ENCODE measurements at places on chromosomes 11 and 22.
A peak's percentile ranks its signal among the peaks of the same experiment; 100 is the strongest.

GRCh38 chr22:30074994-30075393 lies 5.3 kb upstream of the HORMAD2 start:
- no peak for DNase-seq

DNA sequence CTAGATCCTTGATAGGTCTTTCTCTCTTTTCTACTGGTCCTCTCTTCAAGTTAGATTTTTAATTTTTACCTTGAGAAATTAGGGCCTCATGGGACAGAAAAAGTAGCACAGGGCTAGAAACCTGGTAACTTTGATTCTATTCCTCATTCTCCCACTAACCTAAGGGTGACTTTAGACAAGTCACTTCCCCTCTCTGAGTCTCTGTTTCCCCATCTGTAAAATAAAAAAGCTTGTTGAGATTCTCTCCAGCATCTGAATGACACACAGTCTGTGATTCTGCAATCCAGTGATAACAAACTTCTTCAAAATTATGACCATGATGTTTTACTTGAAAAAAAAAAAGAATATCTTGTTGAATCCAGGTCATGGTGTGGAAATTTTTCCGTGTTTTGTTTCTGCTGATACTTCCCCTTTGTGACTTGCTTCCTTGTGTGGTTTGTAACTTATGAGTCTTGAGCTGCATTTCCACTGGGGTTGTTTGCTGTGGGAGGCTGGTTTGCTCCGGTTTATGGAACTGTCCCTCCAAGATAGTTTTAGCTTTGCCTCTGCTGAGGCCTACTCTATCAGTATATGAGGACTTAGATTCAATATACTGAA lies 9.8 kb upstream of the MPEG1 start:
- DNase-seq: no peak

DNA sequence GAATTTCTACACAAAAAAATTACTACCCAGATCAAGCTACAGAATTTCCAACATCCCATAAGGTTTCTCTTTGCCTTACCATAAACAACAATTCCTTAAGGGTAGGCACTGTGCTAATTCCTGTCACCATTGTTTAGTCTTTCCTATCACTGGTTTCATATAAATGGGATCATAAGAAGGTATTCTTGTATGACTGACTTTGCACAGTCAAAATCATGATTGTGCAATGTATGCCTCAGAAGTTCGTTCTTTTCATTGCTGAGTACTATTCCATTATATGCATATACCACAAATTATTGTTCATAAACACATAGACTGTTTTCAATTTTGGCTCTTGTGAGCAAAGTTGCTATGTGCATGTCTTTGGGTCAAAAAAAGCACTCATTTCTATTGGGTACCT lies 611.6 kb upstream of the CADM1 start:
- DNase-seq: no peak

GRCh38 chr22:45499746-45500145 lies 2.9 kb upstream of the FBLN1 start:
- no peak for DNase-seq

DNA sequence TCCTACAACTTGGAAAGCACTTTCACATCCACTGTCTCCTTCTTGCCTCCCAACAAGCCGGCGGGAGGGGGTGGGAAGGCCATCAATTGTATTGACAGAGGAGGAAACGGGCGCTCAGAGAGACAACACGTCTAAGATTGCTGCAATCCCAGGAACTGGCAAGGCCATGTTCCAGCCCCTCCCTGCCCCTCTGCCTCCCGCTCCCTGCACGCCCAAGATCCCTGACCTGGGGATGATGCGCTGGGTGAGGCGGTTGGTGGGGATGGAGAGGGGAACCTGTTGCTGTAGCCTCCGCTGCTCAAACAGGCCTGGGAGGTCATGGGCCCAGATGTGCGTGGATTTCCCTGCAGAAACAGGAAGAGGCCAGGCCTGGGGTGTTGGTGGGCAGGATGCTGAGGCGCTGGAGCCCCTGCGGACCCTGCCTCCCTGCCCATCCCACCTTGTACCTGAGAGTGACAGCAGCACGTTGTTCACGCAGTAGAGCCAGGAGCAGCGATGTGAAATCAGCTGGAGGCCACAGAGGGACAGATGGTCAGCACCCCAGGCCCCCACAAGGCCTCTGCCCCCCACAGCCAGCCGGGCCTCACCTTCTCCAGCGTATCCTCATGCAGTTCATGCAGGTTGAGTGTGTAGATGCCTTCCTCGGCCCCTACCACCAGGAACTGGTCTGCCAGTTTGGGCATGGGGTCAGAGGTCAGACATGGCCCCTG lies 6.8 kb downstream of the MAP4K2 start:
- DNase-seq: no peak

- no peak for DNase-seq
Observed at GRCh38 chr11:133443206-133443747, 89.0 kb downstream of the OPCML start.

DNA sequence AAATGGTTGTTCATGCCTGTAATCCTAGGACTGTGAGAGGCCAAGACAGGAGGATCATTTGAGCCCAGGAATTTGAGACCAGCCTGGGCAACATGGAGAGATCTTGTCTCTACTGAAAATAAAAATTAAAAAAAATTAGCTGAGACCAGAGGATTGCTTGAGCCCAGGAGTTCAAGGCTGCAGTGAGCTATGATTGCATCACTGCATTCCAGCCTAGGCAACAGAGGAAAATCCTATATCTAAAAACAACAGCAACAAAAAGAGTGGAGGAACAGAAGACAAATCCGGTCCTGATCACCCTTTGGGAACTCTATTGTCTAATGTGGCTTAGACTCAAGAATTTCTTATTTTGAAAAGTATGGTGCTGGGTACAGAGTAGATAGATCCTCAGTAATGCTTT lies 17.3 kb downstream of the BARX2 start:
- DNase-seq: no peak

- DNase-seq: no peak
Observed at GRCh38 chr11:111801135-111801534, 34.9 kb upstream of the PPP2R1B start.

DNA sequence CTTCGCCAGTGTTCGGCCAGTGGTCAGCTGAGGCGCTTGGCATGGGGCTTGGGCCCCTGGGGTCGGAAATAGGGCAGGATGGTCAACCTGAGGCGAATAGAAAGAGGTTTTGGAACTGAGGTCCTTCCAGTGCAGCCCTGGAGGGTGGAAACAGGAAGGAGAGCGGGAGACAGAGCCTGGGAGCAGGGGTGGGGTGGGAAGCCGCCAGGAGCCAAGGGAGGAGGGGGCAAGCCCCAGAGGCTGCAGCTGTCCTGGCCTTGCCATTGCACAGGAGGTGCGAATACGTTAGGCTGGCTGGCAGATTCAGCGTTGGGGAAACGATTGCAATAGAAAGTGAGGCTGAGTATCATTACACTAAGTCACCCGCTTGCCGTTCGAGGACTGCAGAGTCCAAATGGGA lies 13.9 kb upstream of the KCTD17 start:
- no peak for DNase-seq

- no peak for DNase-seq
Observed at GRCh38 chr22:20904980-20905355, 12.2 kb upstream of the CRKL start.

DNA sequence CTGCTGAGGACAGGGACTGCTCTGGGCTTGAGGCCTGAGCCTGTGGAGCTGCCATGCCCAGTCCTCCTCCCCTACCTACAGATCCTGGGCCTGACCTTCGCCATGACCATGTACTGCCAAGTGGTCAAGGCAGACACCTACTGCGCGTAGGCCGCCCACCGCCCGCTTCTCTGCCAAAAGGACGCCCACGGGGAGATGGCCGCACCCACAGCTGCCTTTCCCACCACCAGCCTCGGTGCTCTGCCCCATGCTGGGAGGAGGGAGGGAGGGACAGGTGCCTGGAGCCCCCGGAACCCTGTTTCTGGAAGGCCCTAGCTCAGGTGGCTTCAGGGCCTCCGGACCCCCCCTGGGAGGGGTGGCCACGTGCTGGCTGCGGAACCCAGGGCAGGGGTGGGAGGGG lies 23.8 kb downstream of the TSPAN4 start:
- no peak for DNase-seq

- peak; percentile 78 for DNase-seq
Observed at GRCh38 chr11:47715082-47715669, at the start of gene AGBL2. TSS of gene AGBL2 (minus strand) at chr11:47715369. CDS start at chr11:47714650, 719 bp downstream.

DNA sequence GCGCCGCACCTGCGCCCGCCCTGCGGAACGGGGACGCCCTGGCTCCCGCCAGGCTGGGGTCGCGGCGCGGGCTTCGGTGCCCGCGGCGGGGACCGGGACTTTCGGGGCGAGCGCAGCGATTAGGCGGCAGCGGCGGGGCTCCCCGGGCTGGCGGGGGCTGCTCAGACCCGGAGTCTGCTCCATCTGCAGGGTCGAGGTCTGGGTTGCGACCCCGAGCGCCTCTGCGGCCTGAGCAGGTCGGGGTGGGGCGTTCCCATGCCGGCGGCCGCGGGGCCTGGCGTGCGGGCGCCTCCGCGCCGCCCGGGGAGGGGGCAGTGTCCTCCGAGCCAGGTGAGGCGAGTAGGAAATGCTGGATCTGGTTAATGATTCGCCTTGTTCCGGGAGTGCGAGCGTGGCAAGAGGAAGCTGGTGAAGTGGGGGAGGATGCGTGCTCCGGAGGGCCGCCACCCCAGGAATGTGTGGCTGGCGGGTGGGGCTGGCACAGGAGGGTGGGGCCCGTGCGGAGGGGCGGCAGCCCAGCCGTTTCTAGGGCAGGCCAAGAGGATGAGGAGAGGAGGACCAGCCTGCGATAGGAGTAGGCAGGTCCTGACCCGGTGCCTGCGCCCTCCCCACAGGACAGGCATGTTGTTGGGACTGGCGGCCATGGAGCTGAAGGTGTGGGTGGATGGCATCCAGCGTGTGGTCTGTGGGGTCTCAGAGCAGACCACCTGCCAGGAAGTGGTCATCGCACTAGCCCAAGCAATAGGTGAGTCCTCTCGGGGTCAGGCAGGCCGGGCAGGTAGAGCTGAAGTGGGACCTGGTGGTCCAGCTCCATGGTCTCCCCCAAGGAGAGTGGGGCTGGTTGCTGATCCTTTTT lies 606 bp downstream of the RASSF7 start:
- no peak for DNase-seq

GRCh38 chr11:64447831-64448598 lies 89.1 kb downstream of the RPS6KA4 start:
- DNase-seq: no peak

DNA sequence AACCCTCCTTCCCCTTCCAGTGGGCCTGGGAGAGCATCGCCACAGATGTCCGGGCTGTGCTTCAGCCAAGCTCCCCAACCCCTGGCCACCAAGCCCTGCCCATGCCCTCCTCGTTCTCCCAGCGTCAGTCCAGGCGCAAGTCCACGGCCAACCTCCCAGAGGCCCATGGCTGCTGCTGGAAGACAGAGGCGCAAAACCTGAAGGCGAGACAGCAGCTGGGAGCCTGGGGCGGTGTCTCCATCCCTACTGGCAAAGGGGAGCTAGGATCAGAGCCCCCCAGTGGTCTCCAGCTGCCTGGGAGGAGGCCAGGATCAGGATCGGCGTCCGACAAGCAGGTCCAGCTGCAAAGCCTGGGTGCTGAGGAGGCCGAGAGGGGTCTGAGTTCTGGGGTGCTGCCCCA lies 1.9 kb downstream of the TSGA10IP start:
- peak; percentile 66 for DNase-seq

- DNase-seq: no peak
Observed at GRCh38 chr22:44256085-44256484, 56.7 kb downstream of the SHISAL1 start.

DNA sequence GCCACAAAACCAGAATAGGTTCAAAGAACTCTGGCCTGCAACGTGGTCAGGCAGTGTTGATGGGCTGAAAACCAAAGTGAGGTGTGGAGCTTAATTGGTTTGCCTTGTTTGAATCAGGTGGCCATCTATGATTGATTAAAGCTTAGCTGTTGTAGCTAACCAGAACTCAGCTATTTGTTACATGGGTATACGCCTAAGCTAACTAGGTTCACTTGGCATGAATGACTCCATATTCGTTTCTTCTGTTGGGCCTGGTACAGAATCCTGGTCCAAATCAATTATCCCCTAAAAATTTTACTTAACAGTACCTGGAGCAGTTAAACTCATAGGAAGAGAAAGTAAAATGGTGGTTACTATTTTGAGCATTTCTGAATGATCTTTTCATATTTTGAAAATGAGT lies 7.7 kb upstream of the BAIAP2L2 start:
- DNase-seq: no peak

DNA sequence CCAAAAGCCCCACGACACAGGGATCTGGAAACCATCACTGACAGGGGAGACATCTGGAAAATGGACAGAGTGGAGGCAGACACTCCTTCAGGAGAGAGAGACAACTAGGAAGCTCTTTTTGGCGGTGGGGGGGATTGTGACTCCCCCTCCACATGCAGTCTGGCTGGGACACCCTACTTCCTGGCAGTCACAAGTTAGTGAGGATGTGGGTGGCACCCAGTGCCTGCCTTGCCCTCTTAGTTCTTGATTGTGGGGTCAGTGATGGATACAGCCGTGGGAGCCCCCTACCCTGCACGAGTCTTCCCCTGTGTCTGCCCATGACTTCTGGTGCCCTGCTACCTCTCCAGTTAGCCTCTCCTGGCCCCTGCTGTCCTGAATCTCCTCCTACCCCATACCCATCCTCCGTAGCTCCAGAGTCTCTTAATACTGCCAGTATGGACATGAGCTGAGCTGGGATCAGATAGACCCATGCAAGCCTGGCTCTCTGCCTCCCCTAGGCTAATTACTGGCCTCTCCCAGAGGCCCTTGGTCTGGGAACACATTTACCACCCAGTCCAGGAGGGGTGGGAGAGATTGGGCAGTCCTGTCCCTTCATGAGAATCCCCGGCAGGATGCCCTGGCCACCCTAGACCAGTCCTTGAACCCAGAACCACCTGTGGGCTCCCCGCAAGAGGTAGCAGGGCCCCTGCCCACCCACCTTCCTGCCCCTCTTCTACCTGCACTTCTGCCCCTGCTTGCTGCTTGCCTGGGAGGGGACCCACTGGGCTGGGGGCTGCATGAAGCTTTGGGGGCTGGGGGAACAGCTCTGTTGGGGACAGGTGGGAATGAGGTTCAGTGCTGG lies 22.8 kb downstream of the RHBDD3 start:
- no peak for DNase-seq

DNA sequence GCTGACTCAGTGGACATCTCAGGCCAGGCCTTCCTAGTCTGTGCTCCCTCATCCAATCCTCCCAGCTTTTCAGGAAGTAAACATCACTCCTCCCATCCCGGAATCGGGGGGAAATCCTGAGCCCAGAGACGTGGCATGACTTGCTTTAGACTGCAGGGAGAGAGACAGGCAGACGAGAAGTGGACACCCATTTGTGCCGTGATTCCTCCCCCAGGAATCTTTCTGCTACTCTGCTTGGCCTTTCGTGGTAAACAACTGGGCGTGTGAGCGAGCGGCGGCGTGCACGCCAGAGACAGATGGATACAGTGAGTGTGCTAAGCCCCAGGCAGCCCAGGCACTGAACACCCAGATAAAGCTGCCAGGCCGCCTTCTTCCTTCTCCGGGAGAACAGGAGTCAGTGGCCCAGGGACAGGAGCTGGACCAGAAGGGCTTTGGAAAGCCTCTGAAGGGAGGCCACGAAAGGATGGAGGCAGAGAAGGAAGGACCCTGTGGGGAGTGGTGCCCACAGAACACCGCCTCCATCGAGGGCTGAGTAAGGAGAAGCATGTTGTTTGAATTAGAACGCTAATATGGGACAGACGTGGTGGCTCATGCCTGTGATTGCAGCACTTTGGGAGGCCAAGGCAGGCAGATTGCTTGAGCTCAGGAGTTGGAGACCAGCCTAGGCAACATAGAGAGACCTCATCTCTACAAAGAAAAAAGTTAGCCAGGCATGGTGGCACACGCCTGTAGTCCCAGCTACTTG lies 53.0 kb upstream of the PRR5 start:
- no peak for DNase-seq
